ENCODE measurements at places on chromosomes 2 and 18. TPM values are rescaled to one million over a fixed set of nuclear protein-coding genes. Genes with fewer than 3 reads are reported as not detected.

Gene AFF3
- total RNA-seq, result 22.0 TPM

GRCh38 chr2:200247494-200247893 lies 59.0 kb upstream of the SPATS2L start:
- no peak for DNase-seq

- no peak for DNase-seq
Measured at GRCh38 chr2:215367662-215368492, 56.0 kb downstream of the ATIC start.

- DNase-seq, result no peak
Measured at GRCh38 chr2:239948100-239948881, 76.9 kb downstream of the NDUFA10 start.

DNA sequence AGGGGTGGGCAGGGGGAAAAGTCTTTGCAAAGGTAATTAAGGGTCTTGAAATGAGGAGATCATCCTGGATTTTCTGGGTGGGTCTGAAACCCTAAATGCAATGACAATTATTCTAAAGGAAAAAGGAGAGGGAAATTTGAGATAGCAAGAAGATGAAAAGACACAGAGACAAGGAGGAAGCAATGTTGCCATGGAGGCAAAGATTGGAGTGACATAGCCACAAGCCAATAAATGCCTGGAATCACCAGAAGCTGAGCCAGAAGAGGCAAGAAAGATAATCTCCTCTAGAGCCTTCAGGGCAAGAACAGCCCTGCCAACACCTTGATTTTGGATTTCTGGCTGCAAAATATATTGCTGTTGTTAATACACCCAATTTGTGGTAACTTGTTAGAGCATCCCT lies 1246.3 kb upstream of the PIK3C3 start:
- DNase-seq, result no peak
